ENCODE measurements at places on chromosomes 3 and 15.

- DNase-seq: no peak
Measured at GRCh38 chr15:70545526-70545925, 217.8 kb downstream of the UACA start.

DNA sequence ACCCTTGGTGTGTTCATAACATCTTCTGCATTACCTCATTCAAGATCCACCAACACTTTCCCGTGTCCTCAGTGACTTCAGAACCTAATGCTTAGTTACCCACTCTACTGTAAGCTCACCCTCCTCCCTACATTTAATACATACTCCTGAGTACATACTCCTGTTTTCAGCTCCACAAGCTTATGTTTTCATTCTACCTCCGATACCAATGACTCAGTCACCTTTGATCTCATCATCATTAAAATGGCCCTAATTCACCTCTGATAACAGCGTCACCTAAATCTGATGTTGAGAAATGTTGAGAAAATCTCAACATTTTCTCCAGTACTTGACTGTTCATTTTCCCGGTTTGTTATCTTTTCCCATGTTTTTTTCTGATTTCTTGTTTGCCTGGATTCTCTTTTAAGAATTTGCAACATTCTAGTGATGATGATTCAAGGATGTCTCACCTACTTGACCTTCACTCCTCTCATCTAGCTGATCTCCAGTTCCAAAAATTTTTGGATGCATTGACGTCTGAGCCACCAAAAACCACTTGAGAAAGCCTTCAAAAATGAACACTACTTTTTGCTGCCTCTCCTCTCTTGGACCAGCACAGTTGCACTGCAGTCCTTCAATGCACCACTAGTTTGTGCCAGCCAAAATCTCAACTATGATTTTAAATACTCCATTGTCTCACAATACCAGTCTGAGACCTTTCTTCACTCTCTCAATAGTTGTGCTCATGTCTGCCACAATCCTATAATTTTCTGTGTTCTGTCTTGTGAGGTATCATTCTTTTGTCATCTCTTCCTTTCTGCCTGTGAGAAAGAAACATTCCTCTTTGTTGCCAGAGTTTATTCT, 220.7 kb upstream of the SEMA6D start:
- no peak for DNase-seq

DNA sequence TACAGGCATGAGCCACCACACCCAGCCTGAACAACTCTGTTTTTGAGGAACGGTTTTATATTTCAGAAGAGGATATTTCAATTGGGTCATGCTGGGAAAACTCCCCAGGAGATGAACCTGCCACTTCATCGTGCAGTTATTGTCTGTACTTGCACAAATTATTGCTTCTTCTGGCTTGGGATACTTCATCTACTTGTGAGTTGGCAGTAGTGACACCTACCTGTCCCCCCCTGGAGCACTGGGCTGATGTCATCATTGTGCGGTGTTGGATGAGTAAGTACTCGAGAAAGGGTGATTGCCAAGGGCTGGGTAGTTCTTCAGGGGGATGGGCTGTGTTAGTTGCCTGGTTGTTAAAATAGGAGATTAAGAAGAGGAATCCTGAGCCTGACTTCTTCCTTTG, 85.1 kb upstream of the SAMMSON start:
- DNase-seq: no peak

DNA sequence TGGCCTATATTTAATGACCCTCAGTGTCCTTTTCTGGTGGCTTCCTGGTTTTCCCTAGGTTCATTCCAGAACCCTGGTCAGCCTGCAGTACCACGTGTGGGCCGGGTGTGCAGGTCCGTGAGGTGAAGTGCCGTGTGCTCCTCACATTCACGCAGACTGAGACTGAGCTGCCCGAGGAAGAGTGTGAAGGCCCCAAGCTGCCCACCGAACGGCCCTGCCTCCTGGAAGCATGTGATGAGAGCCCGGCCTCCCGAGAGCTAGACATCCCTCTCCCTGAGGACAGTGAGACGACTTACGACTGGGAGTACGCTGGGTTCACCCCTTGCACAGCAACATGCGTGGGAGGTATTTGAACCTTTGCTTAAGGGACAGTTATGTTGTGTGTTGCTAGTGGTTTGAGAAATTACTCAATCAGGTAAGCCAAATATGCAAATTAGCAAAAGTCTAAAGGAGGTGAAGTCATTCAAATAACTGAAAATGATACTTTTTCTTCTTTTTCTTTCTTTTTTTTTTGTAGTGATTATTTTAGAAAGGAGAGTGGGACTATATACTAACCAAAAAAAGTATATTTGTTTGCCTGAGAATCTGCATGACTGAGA, 259.2 kb downstream of the ADAMTSL3 start:
- DNase-seq: no peak

- no peak for DNase-seq
Measured at GRCh38 chr15:61095804-61096506, 133.1 kb downstream of the RORA start.

- DNase-seq: no peak
Measured at GRCh38 chr15:95503640-95504225, 826.8 kb upstream of the NR2F2 start.

GRCh38 chr3:168939651-168940238, 723.8 kb downstream of the MECOM start:
- DNase-seq: no peak

- DNase-seq: no peak
Measured at GRCh38 chr3:72890166-72890925, 2.5 kb downstream of the GXYLT2 start.

- DNase-seq: peak; percentile 15
Measured at GRCh38 chr15:31977812-31978661, 52.3 kb upstream of the CHRNA7 start.

GRCh38 chr3:161252143-161252542, 31.0 kb downstream of the NMD3 start:
- no peak for DNase-seq

GRCh38 chr3:53350652-53351051, 3.3 kb upstream of the DCP1A start:
- no peak for DNase-seq

GRCh38 chr3:28286595-28286994, 45.2 kb downstream of the CMC1 start:
- no peak for DNase-seq

DNA sequence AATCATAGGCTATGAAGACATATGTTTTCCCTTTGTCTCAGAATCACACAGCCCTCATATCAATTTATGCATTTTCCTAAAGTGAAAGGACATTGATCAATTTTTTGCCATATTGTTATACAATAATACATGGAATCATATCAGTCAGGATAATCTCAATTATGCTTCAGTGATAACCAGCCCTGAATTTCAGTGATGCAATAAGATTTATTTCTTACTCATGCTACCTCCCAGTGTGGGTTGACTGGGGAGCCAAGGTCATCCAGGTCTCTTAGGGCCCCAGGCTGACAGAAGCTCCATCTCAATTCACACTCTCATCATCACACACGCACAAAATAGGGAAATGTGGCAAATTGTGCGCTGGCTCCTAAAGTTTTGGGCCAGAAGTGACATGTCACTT, 44.2 kb upstream of the TNIK start:
- DNase-seq: no peak

DNA sequence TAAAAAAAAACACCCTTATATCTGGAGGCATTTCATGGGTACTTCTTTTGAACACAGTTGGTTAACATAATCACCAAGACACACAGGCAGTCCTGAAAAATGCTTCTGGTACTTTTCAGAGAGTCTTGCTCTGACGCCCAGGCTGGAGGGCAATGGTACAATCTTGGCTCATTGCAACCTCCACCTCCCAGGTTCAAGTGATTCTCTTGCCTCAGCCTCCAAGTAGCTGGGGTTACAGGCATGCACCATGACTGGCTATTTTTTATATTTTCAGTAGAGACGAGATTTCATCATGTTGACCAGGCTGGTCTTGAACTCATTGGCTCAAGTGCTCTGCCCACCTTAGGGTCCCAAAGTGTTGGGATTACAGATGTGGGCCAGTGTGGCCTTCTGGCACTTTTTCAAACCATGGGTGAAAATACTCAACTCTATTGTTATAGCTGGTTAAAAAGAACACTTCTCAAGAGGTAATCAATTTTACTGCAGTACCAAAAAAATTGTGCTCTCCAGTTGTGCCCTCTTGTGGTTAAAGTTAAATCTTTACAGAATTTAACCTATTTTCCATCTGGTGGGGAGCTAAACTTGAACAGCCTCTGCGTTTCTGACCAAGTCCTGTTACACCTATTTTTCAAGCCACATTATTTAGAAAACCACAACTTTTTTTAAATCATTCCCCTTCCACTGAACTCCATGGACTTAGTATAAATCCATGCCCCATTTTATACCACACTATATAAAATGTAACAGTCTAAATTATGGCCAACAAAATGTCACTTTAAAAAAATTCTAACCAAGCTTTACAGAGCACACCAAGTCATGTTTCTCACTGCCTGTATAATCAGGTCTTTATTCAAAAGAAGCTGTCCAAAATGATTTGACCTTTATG, 1.2 kb upstream of the SNAPC5 start:
- DNase-seq: no peak

DNA sequence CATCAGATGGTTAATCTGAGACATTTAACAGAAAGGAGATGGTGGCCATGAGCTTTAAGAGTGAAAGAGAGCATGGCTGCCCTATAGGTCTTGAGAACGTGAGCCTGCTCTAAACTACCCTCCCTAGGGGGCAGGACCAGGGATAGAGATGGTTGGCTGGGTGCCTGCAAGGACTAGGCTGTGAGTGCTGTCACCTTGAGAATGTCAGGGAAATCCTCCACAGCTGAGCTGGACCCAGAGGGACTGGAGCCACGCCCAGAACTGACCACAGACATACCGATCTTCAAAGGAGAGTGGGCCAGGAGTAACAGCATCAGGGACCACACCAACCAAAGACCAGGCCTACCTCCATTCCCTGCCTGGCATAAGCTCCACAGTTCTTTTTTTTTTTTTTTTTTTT, 53.6 kb upstream of the UBE2E1 start:
- DNase-seq: no peak

DNA sequence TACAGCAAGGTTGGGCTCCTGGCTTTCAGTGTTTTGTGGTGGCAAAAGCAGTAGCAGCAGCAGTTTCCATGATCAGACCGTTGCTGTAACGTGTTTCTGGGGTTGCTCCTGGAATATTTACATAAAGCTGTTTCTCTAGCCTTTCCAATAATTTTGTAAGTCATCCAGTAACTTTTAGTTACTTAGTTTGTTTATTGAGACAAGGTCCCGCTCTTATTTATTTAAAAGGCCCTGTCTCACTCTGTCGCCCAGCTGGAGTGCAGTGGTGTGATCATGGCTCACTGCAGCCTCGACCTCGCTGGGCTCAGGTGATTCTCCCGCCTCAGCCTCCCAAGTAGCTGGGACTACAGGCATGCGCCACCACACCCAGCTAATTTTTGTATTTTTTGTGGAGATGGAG, 8.8 kb upstream of the MYO5A start:
- no peak for DNase-seq

GRCh38 chr3:150249779-150250470, 158.2 kb upstream of the TSC22D2 start:
- DNase-seq: no peak

- no peak for DNase-seq
Measured at GRCh38 chr15:98524838-98525660, 123.3 kb upstream of the IGF1R start.

DNA sequence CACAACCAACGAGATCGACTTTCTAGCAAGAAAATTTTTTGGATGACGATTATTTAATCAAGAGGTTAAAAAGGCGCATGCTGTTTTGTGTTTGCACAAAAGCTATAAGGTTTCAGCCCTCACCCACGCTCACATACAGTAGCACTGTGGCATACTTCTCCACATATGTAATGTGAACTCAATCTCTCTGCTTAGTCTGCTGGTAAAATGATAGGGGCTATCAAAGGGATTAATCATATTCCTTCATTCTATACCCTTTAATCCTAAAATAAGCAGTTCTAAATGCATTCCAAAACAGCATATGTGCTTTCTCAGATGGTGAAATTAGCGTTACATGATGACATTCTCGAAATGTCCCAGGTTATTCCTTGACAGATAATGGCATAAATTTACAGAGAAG, 196.9 kb upstream of the PRICKLE2 start:
- no peak for DNase-seq

DNA sequence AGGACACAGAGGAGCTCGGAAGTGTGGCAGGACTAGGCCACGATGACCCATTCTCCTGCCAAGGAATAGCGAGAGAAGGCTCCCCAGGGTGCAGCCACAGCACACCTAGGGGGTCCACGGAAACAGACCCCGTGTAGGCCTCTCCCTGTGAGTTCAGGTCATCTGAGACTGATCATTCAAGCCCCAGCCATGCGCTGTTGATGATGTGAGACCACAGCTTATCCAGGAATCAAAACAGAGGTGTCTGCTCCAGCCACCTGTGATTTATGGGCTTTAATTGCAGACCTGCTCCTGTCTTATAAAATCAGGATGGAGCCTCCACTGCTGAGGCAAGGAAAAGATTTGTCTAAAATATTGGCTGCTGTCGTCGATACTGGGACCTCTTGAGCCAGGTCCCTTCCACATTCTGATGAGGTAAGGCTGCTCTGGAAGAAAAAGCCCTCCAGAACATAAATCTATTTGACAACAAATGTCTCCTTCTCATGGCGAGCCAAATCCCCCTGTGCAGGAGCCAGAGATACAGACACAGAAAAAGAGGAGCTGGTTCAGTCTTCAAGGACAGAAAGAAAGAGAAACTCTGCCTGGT, 186.7 kb downstream of the TJP1 start:
- DNase-seq: no peak

- no peak for DNase-seq
Measured at GRCh38 chr3:157220211-157220610, 60.3 kb upstream of the CCNL1 start.

DNA sequence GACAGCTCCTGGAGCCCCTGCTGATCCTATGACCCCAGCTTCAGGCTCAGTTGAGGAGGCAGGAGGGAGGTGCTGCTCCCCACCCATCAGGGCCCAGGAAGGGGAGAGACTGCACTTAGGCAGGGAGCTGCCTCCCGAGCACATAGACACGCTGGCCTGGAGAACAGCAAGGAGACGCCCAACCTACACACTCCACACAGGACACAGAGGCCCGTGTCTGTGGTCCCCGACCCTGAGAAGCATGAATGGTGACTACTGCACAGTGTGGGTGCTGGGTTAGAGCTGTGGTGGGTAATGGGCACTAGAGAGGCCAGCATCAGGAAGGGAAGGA, 1.1 kb upstream of the HHATL start:
- DNase-seq: no peak

GRCh38 chr3:16304061-16305010, 39.3 kb downstream of the OXNAD1 start:
- DNase-seq: no peak

GRCh38 chr3:151434151-151434890, 26.5 kb downstream of the IGSF10 start:
- DNase-seq: no peak

DNA sequence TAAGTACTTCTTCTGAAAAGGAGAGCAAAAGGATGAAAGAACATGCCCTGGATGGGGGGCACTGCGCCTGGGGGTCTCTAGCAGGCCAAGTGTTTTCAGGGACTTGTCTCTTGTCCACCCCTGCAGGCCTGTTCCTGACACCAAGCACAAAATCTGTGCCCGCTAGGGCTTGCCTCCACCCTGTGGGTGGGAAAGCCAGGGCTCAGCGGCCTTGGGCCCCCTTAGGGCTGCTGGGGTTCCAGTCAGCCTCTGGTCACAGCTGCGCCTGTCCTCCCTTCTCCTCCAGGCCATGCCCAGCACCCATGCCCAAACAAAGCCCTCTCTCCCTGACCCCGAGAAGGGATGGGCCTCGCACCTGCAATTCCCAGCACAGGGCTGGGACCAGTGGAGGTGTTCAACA, 71.1 kb upstream of the TRPM1 start:
- DNase-seq: no peak

Data from stimulated activated CD4-positive, alpha-beta T cell treated with anti-CD3 and anti-CD28 coated beads, Interleukin-12 subunit alpha, Interleukin-12 subunit beta, amount 100 ng/mL, for 24 hours (primary cell).